ENCODE measurements at places on chromosomes 5 and 9.
A peak's percentile ranks its signal among the peaks of the same experiment; 100 is the strongest.

DNA sequence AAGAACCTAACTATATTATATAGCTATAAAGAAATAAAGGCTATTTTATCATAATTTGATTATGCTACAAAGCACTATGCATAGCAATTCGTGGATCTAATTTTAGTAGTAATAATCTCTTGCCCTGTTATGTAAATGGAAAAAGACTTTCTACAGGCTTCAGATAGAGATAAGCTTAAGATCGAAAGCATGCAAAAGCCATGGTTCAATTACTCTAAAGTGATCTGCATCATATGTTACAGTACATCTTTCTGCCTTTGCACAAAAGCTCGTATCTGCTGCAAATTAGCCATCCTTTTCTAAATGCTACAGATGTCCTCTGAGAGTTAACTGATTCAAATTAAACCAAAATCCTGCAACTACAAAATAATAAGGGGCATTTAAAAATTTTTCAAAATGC, 234.8 kb upstream of the TMEM161B start:
- no peak for DNase-seq

- DNase-seq, result peak; percentile 44
These were observed 197.5 kb downstream of the NPR3 start for GRCh38 chr5:32908641-32909040.

DNA sequence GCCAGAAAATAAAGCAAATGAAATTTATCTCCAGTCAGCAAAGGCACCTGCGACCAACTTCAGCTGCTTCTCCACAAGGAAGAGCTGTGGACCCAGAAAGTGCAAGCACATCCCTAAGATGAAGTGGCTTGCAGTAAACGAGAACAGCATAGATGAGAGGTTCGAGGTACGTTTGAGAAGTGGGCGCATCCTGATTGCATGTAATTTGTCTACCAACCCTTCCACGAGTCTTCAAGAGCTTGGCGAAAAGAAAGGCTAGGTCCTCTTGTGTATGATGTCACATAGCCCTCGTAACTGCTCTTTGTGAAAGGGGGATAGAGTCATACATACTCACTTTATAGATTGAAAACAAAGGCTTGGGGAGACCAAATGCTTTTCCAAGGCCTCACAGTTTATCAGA, 6.0 kb upstream of the LCP2 start:
- no peak for DNase-seq

- no peak for DNase-seq
These were observed 16.3 kb upstream of the SLC6A19 start for GRCh38 chr5:1185038-1185627.

GRCh38 chr5:130975299-130975698, 189.8 kb downstream of the HINT1 start:
- no peak for DNase-seq

DNA sequence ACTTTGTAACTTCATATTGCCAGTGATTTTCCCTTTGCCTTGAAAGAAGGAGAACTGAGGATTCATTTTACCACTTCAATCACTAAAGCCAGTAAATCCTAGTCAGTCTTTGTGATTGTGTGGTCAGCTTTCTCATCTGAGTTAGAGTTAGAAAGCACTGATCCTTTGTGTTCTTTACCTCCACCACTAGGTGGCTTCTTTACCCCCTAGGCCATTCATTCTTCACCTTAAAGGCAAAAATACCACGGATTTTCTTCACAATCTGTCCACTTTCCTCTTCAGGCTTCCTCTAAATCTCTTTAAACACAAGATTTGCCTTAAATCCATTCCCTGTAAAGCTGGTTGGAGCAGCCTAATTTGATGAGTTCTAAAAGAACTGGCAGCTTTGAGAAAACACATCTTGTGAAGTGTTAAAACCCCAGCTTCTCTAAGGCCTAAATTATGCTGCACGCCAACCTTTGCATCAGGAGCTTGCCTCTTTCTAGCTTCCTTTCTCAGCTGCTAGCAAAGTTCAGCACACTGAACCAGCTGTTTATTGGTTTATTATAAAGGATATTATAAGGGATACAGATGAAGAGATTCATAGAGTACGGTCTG, 20.4 kb downstream of the BDP1 start:
- peak; percentile 39 for DNase-seq

- no peak for DNase-seq
These were observed 19.4 kb downstream of the TMEM174 start for GRCh38 chr5:73192370-73192769.

DNA sequence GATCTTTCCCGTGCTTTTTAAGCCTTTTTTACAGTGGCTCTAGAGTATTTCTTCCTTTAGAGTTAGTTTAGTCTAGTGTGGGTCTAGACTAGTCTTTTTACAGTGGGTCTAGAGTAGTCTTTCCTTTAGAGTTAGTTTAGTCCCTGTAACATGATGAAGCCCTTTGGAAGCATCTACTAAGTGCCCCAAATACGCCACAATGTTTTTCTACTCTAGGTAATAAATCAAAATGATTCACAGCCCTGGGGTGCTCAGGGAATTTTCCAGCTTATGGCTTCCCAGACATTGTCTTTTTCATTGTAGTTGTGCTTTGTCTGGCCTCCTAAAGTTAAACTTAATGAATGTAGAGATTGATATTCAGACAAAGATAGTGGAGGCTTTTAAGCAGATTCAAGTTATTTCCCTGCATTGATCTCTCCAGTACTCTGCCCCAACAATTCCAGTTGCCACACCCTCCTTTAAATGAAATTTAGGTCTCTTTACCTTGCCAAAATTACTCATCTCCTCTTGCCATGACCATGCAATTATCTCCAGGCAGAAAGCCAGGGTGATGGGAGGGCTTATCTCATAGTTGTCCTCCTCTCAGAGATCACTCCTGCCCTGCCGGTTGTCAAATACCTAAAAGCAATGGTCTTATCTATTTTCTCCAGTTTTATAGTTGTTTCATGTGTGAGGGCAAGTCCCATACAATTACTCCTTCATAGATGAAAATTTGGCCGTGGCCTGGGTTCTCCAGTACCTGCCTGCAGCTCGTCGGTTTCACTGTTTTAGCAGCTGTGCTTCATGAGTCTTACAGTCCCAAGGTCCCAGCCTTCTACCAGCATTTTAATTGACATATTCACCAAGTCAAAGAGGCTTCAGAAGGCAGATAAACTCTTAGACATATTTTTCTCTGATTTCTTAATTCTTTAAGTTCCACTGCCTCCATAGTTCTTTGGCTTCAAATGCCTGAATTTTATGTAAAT, 794.0 kb upstream of the COX7C start:
- no peak for DNase-seq

GRCh38 chr9:109139851-109140250, 20.1 kb upstream of the TMEM245 start:
- DNase-seq, result peak; percentile 2

DNA sequence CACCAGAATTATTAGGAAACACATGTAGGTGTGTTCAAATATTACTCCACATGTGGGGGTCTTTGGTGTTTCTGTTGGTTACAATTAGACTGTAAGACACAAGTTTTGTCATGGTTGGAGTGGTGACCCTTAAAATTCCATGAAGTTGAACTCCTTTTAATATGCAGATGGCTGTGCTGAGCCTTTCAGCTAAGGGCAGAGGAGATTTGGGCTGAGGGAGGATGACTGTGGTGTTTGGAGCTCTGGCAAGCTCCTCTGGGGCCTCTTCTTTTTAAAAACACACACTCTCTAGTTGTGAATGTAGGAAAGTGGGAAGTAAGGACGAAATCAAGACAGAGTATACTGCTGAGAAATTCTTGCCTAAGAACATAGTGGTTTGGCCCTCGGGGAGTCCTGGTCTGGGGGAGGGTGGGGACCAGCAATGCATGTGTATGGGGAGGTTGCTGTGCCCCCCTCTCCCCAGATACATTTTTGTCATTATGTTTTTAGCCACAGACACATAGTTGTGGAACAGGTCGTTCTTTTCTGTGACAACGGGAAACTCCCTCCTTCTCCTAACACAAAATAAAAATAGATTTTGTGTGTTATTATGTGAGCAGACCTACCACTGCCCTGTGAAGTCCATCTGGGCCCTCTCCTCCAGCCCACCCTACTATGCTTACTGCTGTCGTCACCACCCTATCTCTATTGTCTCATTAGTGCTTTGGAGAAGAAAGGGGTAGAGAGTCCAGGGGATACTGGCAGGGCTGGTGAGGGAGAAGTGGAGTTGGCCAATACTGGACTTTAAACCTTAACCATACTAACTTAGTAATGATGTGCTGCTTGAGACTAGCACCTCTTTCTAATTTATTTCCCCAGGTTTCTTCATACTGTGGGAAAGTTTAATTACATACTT, 10.0 kb downstream of the SMARCA2 start:
- DNase-seq, result peak; percentile 38

DNA sequence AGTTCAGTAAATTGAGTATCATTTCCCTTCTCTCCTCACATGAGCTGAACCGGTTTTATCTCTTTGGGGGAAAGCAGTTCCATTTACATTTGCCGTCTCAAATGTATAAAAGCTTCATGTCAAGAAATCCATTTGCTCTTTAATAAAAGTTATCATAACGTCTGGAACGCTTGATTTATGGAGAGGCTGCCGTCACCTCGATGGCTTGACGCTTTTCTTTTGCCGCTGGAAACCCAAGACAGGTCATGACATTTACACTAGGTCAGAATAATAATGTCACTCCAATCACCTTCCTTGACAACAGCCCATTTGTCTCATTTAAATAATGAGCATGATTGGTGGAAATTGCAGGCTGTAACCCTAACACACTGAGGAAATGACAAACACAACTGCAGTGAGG, 443.4 kb downstream of the IRX1 start:
- no peak for DNase-seq

DNA sequence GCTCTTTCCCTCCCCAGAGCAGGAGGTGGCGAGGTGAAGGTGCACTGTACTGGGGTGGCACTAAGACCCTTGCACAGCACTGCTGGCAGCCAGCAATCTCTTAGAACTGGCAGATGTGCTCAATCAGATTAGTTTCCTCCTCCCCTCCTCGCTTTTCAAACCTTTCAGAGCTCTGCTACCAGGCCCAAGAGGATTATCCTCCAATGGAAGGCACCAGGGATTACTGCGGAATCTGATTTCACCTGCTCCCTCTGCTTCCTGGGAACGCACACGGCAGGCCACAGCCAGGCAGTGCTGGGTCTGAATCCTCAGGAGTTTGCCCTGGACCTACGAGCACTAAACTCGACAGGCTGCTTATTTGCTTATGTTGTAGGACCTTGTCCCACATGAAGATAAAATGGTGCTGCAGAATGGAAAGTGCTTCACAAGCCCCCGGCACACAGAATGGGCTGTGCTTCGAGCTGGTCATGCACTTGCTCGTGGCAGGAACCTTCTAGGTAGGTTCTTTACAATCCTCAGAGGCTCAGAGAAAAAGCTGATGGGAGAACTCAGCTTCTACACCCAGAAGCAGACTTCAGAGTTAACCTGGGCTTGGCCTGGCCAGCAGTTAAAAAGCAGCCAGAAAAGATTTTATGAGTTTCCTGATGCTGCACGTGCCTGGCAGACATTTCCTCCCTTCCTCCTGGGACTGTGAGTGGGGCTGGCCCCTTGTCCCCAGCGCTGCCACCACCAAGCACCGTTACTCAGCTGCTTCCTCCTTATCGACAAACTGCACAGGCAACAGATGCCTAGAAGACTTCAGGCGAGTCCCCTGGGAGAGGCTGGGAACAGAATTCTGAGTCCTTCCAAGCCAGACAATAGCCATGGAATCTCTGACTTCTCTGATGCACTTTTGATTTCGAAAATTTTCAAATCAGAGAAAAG, 33.1 kb downstream of the FABP6 start:
- peak; percentile 13 for DNase-seq

- DNase-seq, result no peak
These were observed 24.0 kb upstream of the FAM120AOS start for GRCh38 chr9:93477397-93477796.

GRCh38 chr5:173745123-173745522, 128.7 kb upstream of the BOD1 start:
- no peak for DNase-seq

DNA sequence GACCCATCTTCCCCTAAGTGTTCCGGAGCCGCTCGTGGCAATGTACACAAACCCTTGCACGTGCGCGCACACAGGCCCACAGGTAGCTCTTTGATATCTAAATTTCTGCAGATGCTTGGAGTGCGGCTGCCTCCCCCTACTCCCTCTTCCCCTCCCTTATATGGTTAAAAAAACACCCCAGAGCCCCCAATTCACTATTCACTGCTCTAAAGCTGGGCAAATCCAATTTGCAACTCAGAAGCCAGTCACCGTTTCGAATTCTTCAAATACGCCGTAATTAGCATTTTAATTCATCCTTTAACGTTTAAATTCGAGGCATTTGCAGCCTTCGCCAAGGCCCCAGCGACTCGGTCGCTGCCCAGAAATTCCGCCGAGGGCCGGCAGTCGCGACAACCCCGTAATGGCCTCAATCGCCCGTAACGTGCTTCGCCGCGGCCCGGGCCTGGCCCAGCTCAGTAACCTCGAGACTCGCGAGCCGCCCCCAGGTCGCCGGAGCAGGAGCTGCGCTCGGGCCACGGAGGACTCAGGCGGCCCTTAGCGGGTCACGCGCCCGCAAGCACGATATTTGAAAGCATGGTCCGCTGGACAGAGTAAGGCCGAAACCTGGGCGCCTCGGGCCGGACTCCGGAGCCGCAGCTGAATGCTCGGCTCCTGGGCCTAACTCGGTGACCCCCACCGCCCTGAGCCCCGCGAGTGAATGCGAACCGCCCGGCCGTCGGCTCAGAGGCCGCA, 1.3 kb downstream of the IRX2 start:
- DNase-seq, result peak; percentile 51

GRCh38 chr9:115006660-115007059, 76.3 kb upstream of the TNFSF8 start:
- DNase-seq, result peak; percentile 95

- DNase-seq, result no peak
These were observed 43.3 kb upstream of the BARHL1 start for GRCh38 chr9:132539096-132539495.

DNA sequence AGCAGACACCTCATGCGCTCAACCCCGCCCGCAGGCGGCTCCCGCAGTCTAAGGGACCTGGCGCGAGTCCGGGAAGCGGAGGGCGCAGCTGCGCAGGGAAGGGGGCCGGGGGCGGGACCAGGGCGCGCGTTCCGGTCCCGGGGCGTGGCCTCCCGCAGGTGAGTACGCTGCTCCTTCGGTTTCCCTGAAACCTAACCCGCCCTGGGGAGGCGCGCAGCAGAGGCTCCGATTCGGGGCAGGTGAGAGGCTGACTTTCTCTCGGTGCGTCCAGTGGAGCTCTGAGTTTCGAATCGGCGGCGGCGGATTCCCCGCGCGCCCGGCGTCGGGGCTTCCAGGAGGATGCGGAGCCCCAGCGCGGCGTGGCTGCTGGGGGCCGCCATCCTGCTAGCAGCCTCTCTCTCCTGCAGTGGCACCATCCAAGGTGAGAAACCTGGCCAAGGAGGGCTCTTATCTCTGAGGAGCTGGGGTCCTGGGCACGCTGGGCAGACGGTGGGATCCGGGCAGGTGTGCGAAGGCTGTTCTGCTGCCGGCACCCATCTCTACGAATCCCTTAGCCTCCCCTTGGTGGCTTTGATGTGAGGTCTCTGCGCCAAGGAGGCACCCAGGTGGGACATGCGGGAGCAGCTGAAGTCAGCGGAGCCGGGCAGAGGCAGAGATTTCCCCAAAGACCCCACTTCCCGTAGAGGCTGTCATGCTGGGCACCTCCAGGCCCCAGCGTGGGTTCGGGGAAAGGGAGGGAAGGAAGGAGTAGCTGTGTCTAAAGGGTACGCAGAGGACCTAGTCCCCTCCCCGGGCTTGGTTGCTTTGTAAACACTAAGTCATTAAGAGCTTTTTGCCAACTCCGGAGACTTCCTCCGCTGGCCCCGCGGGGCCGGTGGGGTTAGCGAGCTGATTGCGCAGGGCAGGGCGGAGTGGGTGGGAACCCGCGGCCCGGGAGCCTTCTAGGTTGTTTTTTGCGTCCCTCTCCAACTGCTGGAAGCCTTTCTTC, at the start of gene F2RL1:
Gene F2RL1, plus strand, starts transcription at position 187 of the 988 bp plus-strand sequence. Its CDS starts 153 bp downstream, at position 340.
- peak; percentile 63 for DNase-seq

- DNase-seq, result no peak
These were observed 406.6 kb downstream of the CTNND2 start for GRCh38 chr5:11497651-11498050.

GRCh38 chr5:151683444-151683843, 3.3 kb downstream of the SPARC start:
- DNase-seq, result peak; percentile 13
